ENCODE measurements at places on chromosomes 12 and 14.

- DNase-seq, result peak; percentile 28
Observed at GRCh38 chr12:102300824-102301461, 103.3 kb upstream of the PMCH start.

DNA sequence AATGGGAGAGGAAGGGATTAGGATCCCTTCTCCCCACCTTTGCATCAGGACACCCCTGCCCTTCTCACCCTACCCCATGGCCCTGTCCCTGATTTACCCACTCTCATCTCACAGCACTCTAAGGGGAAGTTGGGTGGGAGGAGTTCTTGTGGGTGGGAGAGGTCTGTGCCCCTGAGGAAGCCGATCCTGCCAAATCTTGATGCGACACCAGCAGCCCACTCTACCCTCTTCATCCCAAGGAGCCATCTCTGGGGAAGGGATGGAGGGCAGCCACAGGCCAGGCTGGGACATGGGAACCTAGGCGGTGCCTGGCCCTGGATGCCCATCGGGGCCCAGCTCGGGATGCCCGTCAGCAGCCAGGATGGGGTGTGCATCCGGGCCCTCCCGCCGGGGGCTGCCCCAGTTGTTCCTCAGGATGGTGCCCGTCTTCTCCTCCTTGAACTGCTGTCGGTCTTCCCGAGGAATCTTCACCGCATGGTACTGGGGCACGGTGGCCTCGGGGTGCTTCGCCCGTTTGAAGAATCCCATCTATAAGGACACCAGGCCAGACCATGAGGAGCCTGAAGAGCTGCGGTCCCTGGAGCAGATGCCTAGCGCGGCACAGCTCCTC lies 22.8 kb downstream of the ITGA7 start:
- DNase-seq, result no peak

GRCh38 chr14:69904246-69904645 lies 25.0 kb downstream of the SMOC1 start:
- DNase-seq, result no peak

DNA sequence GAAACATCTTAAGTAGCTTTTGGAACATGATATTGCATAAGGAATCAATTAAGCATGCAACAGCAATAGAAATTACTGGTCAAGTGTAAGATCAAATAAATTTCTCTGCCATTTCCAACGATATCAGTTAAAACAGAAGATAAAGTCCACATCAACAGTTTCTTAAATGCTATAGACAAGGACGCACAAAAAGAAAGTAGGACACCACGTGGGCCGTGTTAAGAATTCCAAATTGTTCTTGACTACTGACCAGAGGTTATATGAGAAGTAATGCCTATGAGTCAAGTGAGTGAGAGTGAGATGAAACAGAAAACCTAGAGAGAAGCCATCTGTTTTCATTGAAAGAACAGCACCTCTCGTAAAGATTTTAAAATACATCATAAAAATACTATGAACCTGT lies 318.2 kb downstream of the TMEM117 start:
- DNase-seq, result no peak

- peak; percentile 30 for DNase-seq
Observed at GRCh38 chr12:81627336-81628189, 131.6 kb downstream of the PPFIA2 start.

GRCh38 chr12:19901841-19902240 lies 462.5 kb downstream of the AEBP2 start:
- no peak for DNase-seq

GRCh38 chr14:35258420-35258819 lies 33.8 kb upstream of the PSMA6 start:
- peak; percentile 22 for DNase-seq

DNA sequence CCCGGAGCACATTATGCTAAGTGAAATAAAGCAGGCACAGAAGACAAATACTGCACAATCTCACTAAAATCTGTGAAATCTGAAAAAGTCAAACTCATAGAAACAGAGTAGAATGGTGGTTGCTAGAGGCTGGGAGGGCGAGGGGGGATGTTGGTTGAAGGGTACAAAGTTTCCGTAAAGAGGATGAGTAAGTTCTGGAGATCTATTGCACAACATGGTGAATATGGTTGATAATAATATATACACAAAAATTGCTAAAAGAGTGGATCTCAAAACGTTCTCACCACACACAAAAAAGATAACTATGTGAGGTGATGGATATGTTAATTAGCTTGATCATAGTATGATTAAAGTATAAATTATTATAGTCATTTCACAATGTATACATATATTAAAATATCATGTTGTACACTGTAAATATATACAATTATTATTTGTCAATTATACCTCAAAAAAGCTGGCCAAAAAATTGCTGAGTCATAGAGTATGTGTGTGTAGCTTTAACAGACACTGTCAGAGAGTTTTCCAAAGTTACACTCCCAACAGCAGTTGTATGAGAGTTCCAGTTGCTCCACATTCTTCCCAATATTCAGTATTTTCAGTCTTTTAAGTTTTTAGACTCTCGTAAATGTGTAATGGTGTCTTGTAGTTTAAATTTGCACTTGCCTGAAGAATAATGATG lies 19.3 kb upstream of the SIX1 start:
- no peak for DNase-seq

DNA sequence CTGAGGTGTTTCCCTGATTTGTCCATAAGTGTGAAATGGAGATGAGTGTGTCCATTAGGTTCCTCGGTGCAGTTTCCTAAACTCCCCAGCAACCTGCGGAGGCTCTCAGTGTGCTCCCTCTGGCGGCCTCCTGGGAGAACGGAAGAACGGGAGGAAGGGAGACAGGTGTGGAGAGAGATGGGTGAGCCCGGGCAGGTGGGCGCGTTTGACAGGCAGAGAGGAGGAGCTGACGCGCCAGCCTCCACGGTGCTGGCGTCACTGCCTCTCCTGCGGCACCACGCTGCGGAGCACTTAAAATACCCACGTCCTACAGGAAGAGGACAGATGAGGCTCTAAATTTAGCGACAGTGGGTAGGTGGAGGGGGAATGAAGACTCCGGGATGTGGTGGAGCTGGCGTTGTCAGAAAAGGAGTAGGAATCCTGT lies 26.8 kb upstream of the PEX5 start:
- peak; percentile 13 for DNase-seq

DNA sequence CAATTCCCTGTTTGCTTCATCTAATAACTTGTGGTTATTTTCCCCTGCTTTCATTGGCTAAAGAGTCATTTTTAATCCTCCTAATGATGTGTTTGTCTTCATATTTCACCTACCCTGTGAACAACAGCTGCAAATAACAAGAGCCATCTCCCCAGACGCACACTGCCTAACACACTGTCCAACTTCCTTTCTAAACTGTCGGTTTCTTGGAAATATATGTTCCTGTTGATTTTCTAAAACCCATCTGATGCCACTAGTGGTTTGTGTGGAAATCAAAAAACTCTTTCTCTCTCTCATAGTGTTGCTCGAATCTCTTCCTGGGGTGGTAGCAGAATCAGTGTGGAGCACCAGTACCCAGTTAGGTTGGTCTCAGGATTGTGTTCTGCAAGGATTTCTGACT lies 226.9 kb downstream of the EPS8 start:
- no peak for DNase-seq

DNA sequence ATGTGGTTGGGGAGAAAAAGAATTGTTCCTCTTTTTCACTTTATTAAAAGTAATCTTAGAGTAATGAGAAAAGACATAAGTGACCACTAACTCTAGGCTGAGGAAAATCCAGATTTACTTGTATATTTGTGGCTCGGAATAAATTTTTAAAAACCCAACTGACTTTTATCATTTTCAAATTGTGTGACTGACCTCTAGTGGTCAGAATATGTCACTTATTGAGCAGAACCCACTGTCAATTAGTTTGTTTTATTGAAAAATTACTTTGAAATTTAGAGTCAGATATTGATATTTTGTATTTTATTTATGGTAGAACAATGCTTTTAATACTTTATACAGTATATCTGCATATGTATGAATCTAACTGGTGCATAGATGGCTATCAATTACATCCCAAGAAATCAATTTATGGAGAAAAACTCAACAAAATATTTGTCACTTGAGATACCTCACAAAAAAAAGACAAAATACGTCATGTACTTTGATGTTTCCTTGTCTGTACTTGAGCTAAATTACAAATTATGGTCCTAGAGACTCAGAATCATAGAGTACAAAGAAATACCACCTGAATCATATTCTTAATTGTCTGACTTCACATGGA lies 229.4 kb downstream of the CNTN1 start:
- DNase-seq, result peak; percentile 1

GRCh38 chr14:81829447-81829846 lies 295.8 kb upstream of the SEL1L start:
- DNase-seq, result no peak

- no peak for DNase-seq
Observed at GRCh38 chr14:50544911-50545310, 12.5 kb upstream of the MAP4K5 start.

- DNase-seq, result no peak
Observed at GRCh38 chr12:71994715-71995114, 56.1 kb downstream of the TPH2 start.

DNA sequence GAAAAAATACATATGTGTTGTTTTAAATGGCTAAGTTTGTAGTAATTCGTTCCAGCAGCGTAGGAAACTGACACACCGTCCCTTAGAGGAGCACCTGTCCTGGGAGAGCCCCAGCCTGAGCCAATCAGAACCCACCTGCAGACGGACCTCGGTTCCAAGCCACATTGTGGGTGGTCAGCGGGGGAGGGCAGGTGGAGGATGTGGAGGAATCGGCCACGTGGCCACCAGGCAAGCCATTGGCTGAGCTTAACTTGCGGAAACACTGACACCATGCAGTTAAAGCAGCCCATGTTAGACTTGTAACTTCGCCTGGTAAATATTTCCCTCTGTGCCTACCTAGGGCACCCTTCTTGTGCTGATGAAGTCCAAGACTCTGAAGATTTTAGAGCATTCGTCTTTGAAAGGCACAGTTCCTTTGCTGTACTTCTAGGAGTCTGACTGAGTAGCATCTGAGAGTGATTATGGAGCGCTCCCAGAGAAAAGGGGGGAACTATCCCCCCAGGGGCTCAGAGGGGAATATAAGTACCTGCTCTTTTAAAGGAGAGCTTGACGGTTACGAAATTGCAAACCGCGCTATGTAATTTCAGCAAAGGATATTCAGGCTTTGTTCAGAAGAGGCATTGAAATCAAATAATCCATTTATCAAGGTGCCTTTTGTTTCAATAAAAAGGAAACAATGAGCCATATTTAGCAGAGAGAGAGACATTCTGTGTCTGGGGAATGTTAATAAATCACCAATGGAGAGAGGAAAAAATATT lies 135.7 kb downstream of the TMEM132C start:
- DNase-seq, result no peak

- no peak for DNase-seq
Observed at GRCh38 chr12:131112700-131113290, 159.1 kb downstream of the ADGRD1 start.

DNA sequence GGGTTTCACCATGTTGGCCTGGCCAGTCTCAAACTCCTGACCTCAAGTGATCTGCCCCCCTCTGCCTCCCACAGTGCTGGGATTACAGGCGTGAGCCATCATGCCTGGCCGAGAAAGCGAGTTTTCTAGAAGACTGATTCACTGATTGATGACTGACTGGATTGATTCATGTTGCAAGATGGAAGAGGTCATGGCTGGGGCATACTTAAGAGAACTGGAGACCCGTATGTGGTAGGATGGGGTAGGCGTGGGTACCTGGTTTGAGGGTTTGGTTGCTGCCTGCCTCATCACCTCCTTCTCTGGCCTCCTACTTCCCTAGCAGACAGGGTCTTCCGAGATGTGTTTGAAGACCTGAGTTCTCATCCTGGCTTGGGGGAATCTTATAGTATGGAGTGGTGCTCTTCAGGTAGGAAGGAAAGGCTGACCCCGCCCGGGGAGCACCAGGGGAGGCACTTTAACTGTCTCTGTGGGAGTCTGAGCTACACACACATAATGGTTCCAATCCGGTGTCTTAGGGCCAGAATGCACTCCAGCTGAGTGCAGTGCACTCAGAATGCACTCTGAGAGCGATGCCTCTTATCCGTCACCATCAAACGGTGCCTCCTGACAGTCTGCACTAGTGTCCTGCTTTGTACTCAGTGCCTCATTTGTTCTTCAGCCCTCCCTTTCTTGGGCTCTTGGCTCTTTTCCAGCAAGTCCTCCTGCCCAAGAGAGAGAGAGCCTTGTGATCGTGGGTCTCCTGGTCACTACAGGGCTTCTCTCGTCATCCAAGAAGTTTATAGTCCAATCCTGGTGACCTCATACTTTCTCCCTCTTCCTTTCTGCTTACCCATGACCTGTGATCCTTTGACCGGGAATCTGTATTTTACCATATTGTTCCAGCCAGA lies 19.7 kb downstream of the PLEKHG3 start:
- DNase-seq, result no peak

GRCh38 chr14:105153331-105153731 lies 15.2 kb downstream of the JAG2 start:
- no peak for DNase-seq

- DNase-seq, result no peak
Observed at GRCh38 chr12:19110221-19110940, 19.2 kb upstream of the PLEKHA5 start.

- peak; percentile 48 for DNase-seq
Observed at GRCh38 chr12:69633061-69633460, 22.4 kb upstream of the LRRC10 start.

GRCh38 chr14:52333108-52333507 lies 19.0 kb downstream of the PTGER2 start:
- no peak for DNase-seq

DNA sequence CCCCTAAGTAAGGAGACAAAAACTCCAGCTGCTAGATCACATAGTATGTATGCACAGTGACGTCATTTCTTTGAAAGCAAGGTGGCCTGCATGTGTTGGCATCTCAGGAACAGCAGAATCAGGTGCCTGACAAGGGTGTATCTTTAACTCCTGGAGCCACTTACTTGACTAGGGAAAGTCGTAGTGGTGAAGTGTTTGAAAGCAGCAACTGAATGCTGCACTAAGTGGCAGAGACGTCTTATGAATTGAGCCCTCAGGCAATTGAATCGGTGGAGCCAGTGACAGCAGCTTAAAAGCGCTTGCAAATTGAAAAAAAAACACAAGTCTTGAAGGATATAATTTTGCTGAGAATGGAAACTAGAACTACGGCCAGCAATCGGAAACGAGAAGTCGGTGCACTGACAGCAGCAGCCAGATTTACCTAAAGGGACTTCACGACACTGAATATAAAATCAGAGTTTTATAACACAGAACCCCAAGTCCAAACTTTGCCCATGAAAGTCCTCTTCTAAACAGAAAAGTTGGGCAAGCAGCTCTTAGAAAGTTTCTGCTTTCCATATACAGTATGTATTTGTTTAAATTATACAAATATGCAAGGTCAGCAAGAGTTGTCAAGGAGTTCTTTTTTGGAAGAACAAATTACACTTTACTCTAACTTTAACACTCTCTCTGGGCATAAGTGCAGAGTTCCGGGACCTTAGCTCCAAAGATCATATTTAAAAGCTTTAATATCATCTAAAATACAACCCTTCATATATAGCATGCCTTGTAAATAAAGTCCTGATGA lies 1.1 kb downstream of the IGF1 start:
- DNase-seq, result no peak

GRCh38 chr12:50107416-50108268 lies 3.8 kb downstream of the GPD1 start:
- DNase-seq, result no peak

GRCh38 chr12:442235-442884 lies 17.4 kb upstream of the B4GALNT3 start:
- peak; percentile 36 for DNase-seq
